Right renal cortex interstitium (tissue), 3 donors: ENCODE measurements at places on chromosomes 13 and 19.

GRCh38 chr13:63460462-63461090 lies 2044.9 kb upstream of the PCDH20 start:
- DNase-seq, result no peak

DNA sequence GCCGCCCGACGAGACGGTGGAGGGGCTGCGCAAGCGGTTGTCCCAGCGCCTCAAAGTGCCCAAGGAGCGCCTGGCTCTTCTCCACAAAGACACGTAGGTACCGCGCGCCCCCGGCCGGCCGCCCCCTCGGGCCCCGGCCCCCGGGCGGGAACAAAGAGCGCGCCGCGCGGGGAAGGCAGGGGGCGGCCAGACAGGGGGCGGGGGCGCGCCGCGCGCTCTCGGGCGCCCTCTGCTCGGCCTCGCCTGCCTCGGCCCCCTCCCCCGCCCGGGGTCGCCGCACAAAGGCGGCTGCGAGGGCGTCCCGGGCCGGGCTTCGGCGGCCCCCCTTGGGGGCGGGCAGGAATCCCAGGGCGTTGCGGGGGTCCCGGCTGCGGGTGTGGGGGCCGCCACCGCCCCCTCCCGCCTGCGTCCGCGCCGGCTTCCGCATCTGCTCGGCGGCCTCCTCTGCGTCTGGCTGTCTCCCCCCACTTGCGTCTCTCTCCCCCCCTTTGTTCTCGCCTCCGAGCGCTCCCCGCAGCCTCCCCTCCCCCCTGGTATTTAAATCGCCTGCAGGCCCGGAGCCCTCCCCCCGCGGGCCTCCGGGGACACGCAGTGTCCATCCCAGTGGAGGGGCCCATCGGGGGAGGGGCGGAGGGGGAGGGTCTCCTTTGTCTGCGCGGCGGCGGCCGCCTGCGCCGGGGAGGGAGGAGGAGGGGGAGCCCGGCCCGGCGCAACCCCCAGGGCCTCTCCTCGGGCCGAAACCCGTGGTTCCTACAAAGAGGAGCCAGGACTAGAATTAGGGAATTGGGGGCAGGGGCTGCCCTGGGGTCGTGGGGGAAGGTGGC lies 2.3 kb downstream of the MIDN start:
- DNase-seq, result no peak

DNA sequence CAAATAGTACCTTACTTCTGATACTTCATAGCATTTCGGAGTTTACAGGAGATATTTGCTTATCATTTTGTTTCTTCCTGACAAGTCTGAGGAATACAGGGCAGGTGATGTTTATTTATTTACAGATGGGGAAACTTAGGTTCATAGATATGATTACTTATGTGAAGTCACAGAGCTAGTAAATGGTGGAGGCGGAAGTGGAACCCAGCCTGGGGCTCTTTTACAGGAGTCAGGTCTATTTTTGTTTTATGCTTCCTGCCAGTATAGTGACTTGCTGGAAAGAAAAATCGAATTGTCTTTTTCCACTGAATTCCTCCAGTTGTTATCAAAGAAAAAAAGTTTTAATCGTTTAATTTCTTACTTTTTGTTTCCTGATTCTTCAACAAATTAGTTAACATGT lies 66.5 kb downstream of the DGKH start:
- no peak for DNase-seq

- peak; percentile 72 for DNase-seq
These were observed 30.2 kb upstream of the EVI5L start for GRCh38 chr19:7799640-7800355.

DNA sequence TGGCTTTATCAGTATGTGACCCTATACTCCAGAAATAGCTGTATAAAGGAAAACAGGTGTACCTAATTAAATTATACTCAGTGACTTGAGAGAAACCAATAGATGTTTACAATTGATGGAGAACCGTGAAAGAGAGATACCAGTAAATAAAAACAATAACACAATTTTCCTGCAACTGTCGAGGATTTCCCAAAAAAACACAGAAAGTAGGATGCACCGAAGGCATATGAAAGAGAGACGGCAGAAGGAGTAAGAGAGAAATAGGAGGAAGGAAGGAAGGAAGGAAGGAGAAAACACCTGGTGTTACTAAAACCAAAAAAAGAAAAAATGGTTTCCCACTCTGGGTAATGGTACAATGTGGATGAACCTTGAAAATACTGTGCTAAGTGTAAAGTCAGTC lies 6.8 kb upstream of the ZNF229 start:
- DNase-seq, result no peak

- DNase-seq, result no peak
These were observed 7.1 kb upstream of the POU4F1 start for GRCh38 chr13:78610381-78610883.

- no peak for DNase-seq
These were observed 385.7 kb downstream of the DCT start for GRCh38 chr13:94093652-94094315.

GRCh38 chr13:28558567-28558966 lies 63.6 kb upstream of the FLT1 start:
- DNase-seq, result no peak

GRCh38 chr13:37868691-37869505 lies 674 bp downstream of the TRPC4 start:
- no peak for DNase-seq

- DNase-seq, result no peak
These were observed 57.1 kb downstream of the TRPM4 start for GRCh38 chr19:49214701-49215100.
